ENCODE measurements at places on chromosomes 3 and 15.

- no peak for DNase-seq
These were observed 2.2 kb downstream of the ABHD5 start for GRCh38 chr3:43692971-43693370.

DNA sequence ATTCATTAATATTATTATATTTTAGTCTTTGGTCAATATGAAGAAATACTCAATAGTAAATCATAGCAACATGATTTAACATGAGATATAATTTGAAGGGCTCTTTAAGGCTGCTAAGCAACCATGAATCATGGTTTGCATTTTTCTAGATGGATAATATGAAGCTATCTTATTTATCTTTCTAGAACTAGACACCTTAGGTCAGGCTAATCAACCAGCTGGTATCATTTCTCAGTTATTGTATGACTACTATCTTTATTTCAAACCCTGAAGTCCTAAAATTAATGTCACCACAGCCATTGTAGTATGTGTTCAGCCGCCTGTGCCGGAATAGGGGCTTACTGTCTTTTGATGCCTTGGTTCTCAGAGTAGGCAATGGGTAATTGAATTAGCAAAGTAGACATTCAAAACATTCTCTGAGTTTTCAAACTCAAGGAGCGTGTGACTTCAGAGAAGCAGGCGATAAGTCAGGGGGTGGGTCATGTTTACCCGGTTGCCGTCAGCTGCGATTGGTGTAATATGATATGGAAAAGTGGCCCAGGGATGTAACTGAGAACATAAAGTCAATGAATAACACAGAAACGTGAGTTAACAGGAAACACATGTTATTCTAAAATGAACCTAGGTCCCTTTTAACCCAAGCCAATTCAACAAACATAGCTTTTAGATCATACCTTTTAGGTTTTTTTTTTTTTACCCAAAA lies 93.4 kb upstream of the CTDSPL start:
- no peak for DNase-seq

GRCh38 chr3:100340527-100340926 lies 6.0 kb downstream of the NIT2 start:
- DNase-seq: no peak

DNA sequence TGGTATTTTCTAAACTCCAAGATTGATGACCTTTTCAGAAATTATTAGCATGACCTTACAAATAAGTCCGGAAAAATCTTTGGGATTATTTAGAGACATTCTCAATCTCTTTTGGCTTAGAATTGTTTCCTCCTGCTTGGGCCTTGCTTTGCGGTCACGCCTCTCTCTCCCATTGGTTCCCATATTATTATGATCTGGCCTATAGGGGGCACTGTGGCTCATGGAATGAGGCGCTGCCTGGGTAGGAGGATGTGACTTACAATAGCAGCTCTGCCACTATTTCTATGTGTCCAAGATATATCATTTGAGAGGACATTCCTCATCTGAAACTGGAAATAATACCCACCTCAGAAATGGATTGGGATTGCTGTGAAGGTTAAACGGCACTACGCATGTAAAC lies 464.9 kb downstream of the MFSD1 start:
- DNase-seq: no peak

- DNase-seq: no peak
These were observed 181.7 kb downstream of the CHST2 start for GRCh38 chr3:143301031-143301901.

DNA sequence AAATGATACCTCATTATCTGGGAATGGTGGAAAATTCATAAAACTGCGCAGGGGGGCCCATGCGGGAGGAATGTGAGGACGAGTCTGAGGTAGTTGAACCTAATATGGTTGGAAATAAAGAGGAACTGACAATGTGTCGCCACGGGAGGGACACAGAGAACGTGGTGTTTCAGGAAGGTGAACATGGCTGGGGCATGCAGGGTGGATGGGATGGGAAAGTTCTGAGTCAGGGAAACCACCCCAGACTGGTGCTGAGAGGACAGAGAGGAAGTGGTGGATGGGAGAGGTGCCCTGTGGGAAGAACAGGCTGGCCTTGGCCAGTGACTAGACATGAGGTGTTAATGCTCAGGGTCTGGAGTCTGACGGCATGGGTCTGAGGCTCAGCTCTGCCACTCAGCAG lies 137.1 kb upstream of the WNT5A start:
- DNase-seq: no peak

- no peak for DNase-seq
These were observed 331.1 kb downstream of the FOXP1 start for GRCh38 chr3:71252466-71252865.

DNA sequence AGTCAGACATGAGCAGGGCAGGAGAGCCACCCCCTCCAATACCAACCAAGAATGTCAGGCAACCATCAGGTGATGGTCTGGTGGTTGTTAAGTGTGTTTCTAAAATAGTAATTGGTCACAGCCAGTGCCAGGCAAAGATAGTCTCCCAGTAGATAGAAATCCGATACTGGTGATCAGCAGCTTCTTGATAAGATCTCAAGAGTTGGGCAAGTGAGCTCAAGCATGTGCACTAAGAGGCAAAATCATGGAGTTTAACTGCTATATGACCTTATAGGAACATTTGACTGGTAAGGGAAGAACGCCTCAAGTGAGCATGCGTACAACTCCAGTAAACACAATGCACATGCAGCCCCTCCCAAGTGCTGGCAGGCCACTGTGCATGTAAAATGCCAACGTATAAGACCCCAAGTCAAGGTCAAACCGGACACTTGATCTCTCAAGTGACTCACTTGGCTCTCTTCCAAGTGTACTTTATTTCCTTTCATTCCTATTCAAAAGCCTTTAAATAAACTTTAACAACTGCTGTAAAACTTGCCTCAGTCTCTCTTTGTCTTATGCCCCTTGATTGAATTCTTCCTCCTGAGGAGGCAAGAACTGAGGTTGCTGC lies 36.0 kb upstream of the CBLB start:
- DNase-seq: no peak

DNA sequence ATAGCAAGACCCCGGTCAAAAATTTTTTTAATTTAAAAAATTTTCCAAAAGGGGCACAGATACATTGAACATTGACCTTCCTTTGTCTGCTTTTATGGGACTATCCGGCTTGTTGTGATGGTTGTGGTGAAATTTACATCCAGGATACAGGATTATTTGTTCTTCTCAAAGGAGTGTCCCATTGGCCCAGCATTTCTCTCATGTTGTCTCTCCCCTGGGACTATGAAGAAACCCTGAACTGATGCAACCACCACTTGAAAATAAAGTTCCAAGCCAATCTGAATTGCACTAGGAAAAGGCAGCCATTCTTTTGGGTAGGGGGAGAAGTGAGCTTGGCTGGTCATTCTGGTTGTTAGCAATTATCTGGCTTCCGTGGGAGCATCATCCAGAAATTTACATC lies 58.4 kb downstream of the PPARG start:
- no peak for DNase-seq

GRCh38 chr15:82105451-82106215 lies 59.8 kb upstream of the MEX3B start:
- no peak for DNase-seq

DNA sequence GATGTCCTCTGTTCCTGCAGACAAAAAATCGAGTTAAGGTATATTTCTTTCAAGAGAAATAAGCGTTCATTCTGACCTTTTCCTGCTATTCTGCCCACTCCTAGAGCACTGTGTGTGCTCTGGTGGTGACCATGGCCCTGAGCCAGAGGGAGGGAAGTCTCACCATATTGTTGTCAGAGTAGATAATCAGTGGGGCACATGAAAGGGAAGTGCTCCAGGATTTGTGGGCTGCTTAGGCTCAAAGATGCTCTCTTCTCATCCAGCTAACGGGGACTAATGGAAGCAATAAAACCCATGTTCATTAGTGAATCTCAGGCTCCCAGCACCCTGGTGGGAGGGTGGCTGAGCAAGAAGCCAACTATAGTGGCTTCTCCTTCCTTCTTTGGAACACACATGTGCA lies 70.7 kb upstream of the EOMES start:
- no peak for DNase-seq

- no peak for DNase-seq
These were observed 132.9 kb downstream of the MAGI1 start for GRCh38 chr3:65905771-65906170.

- no peak for DNase-seq
These were observed 118.0 kb downstream of the SEC22A start for GRCh38 chr3:123319760-123320159.

DNA sequence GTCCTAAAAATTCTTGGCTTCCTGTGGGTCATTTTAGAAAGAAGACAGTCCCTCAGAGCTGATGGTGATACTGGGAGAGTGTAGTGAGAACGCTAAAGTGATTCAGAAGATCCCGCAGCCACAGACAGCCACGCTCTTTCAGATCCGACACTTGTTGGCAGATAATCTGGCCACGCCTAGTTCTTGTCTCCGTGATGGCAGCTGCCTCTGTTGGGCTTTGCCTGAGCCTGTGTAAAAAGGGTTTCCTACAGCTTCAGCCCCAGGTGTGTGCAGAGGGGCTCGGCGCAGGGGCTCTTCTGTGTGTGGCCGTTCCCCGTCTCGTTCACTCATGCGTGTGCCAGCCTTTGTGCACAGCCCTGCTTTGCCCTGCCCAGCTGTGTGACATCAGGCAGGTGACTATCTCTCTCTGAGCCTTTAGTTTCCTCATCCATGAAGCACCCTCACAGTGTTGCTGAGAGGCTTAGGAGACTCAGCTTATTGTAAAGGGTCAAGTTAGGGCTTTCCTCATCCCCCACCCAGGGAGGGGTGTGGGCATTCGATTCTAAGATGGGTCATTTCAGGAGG lies 6.3 kb downstream of the IRAK2 start:
- DNase-seq: no peak

DNA sequence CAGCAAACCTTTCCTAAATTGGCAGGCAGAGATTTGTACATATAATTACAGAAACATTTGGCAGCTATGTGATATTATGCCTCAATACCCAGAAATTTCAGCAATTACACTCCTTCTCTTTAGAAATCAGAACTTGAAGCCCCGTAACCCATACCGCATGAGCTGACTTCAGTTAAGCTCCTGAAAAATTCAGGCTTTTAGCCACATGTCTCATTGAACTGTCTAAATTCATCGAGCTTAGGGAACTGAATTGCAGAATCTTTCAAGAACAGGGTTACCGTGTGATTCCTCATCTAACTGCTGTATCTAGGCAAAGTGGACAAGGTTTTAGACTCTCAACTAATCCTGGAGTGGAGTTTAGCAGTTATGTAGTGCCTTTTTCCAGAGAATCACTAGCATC lies 333.0 kb downstream of the EPHA3 start:
- DNase-seq: no peak

DNA sequence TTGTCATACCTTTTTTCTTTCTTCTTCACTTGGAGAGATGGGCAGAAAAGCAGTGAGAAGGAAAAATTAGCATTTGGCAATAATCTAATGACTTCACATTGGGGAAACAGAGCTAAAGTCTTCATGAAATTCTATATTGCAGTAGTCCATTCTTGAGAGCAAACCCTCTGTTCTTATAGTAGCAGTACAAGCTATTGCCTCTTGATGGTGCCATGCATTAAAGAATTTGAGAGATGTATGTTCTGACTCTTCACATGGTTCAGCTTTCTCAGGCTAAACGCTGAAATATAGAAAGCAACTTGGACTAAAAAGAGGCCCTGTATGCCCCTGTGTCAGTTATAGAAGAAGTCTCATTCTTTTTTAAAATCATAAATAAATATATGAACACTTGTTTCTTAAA lies 36.0 kb downstream of the PHLDB2 start:
- DNase-seq: no peak

GRCh38 chr15:88029696-88030095 lies 226.8 kb downstream of the NTRK3 start:
- no peak for DNase-seq

- DNase-seq: no peak
These were observed 35.1 kb upstream of the CSPG5 start for GRCh38 chr3:47613722-47614121.

- no peak for DNase-seq
These were observed 3.6 kb downstream of the POU1F1 start for GRCh38 chr3:87272718-87273341.

DNA sequence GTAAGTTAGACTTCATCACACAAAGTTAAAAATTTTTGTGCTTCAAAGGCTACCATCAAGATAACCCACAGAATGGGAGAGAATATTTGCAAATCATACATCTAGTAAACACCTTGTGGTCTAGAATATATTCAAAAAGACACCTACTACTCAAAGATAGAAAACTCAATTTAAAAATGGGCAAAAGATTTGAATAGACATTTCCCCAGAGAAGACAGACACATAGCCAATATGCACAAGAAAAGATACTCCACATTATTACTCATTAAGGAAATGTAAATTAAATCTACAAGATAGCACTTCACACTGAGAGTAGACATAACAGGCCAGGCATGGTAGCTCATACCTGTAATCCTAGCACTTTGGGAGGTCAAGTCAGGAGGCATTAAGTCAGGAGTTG lies 87.8 kb upstream of the MANF start:
- DNase-seq: no peak

- no peak for DNase-seq
These were observed 152.6 kb downstream of the DPH6 start for GRCh38 chr15:35393398-35393797.

- DNase-seq: no peak
These were observed 603.6 kb downstream of the PLOD2 start for GRCh38 chr3:145557405-145557804.

GRCh38 chr15:76169018-76169417 lies 109.2 kb downstream of the TMEM266 start:
- no peak for DNase-seq

GRCh38 chr3:115470254-115470653 lies 153.1 kb upstream of the GAP43 start:
- no peak for DNase-seq

DNA sequence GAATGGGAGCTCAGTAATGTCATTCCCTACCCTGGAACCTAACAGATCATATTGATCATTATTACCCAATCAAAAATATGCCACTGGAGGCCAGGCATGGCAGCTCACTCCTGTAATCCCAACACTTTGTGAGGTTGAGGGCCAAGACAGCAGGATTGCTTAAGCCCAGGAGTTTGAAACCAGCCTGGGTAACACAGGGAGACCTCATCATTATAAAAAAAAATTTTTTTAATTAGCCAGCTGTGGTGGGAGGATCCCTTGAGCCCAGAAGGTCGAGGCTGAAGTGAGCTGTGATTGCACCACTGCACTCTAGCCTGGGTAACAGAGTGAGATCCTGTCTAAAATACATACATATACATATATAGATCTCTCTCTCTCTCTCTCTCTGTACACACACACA lies 10.2 kb downstream of the IGDCC4 start:
- DNase-seq: no peak
